Naive thymus-derived CD8-positive, alpha-beta T cell (primary cell): ENCODE measurements at places on chromosomes 1 and 21. TPM values are rescaled to one million over a fixed set of nuclear protein-coding genes. Genes with fewer than 3 reads are reported as not detected.

Gene LCE6A
- not detected for total RNA-seq

Gene MYBPH
- not detected for total RNA-seq

DNA sequence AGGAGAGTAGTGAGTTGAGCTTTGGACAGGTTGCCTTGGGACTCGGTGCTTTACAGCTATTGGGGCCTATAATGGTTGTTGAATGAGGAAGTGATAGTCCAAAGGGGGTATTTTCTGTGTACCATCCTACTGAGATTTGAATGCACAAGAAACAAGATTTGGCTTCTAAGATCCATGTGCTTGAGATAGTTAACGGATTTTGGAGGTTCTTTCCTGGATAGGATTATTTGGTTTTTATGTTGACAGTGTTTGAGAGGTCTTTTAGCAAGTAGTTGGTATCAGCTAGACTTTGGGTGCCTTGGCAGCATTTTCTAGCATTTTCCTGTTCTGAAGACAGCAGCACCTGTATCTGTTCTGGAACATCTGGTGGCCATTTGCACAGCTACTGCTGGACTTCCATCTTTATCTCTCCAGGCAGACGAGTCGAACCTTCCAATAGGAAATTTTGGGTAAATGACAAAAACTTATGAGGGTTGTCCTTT is 3.6 kb upstream of the SCAF4 start:
- no peak for DNase-seq

DNA sequence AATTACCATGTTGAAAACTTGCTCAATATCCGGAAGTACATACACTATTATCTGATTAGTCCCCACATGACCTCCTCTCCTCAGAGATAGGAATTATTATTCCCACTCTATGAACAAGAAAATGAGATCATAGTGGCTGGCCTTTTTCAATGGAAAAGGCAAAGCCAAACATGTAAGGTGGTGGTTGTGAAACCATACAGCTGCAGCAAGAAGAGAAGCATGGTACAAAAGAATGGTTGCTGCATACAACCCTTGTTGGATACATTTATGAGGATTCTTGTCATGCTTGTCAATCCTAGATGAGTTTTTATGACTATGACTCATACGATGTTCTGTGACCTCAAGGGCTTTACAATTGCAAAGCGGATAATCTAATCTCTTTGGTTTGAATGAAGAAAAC is 514.7 kb downstream of the PLPP3 start:
- no peak for DNase-seq

GRCh38 chr1:199856216-199856780 is 171.2 kb upstream of the NR5A2 start:
- DNase-seq = no peak
